Activated CD4-positive, alpha-beta T cell treated with anti-CD3 and anti-CD28 coated beads for 4 hours (primary cell): ENCODE measurements at places on chromosomes 12 and 14.

- DNase-seq: peak; percentile 72
Observed at GRCh38 chr14:22886500-22887259, 3.7 kb downstream of the REM2 start.

DNA sequence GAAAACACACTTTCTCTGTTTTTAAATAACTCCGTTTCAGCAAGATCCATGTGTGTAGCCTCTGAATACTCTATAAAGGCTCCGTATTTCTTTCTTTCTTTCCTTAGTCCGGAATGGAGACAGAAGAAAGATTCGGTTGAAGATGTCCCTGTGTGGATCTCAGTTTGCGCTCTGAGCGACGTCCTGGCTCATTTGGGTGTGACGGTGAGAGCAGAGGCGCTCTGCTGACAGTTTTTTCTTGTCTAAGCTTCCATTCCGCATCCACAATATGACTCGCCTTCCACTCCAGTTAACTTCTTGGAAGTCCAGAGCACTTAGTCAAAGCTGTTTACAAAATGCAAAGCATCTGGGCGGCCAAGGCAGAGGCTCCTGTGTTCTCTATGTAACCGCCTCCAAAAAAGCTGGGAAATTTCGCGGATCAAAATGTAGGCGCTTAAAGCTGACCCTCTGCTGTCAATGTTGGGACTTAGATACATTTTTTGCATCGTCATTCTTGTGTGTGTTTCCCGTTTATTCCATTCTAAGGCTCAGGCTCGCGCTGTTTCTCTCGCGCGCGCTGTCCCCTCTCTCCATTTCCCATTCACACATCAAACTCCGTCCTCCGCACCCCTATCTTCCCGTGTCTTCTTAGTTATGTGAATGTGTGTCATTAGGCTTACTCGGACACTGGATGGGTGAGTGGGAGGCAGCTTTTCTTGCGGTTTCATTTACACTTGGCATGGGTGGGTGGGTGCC is 880 bp upstream of the FLRT2 start:
- DNase-seq: no peak

GRCh38 chr14:96279564-96279963 is 23.6 kb downstream of the BDKRB1 start:
- DNase-seq: no peak

DNA sequence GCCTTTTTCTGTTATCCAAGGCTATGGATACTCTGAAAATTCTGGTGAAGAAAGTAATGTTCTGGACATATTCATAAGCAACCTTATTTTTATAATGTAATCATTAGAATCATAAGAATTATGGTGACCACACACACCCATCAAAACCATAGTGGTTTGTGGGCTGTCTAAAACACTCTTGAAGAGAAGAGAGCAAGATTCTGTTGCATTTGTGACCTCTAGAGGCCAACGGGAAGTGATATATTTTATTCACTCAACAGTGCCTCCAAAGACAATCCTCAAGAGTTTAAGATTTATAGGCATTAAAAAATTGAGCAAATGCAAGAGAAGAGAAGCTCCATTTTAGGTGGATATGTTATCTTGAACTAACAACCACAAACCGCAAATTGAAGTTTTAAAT is 68.5 kb upstream of the LGR5 start:
- DNase-seq: no peak

- DNase-seq: no peak
Observed at GRCh38 chr14:104830781-104831180, 29.9 kb downstream of the ZBTB42 start.

DNA sequence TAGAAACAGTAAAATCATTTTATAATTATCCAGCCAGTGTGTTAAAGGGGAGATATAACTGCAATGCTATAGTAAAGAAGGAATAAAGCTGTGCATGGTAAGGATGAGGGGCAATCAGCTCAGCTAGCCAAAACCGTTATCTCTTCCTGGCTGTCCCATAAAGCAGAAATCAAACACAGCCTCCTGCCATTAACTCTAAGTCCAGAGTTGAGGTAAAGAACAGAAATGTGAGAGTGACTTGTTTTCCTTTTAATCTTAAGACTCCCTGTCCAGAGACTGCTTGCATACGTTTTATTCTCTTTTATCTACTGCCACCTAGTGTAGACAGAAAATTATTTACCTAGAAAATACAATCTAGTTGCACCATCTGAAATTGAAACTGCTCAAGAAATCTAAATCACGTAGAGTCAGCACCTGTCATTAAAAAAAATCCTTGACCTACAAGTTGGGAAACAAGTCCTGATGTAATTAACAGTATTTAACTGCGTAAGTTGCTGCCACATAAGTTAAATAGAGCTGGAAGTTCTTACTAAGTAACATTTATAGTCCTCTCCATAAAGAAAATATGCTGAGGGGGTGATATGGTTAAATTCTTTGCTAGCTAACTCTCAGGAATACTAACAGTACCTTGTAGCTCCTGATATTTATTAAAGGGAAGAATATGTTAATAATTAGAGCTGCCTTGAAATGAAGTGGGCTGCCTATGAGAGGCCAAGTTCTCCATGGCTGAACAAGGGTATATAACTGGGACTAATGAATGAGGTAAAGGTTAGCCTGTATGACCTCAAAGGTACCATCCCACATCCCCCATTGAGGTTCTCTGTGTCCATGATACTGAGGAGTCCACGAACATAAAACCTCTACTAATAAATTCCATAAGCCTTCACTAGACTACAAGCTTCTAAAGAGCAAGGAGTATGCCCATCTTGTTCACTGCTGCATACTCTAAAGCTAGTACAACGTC is 62.7 kb downstream of the GALNT4 start:
- no peak for DNase-seq

GRCh38 chr12:120041386-120042231 is 52.6 kb downstream of the BICDL1 start:
- DNase-seq: peak; percentile 33

- no peak for DNase-seq
Observed at GRCh38 chr12:95995238-95996031, 709 bp downstream of the HAL start.

DNA sequence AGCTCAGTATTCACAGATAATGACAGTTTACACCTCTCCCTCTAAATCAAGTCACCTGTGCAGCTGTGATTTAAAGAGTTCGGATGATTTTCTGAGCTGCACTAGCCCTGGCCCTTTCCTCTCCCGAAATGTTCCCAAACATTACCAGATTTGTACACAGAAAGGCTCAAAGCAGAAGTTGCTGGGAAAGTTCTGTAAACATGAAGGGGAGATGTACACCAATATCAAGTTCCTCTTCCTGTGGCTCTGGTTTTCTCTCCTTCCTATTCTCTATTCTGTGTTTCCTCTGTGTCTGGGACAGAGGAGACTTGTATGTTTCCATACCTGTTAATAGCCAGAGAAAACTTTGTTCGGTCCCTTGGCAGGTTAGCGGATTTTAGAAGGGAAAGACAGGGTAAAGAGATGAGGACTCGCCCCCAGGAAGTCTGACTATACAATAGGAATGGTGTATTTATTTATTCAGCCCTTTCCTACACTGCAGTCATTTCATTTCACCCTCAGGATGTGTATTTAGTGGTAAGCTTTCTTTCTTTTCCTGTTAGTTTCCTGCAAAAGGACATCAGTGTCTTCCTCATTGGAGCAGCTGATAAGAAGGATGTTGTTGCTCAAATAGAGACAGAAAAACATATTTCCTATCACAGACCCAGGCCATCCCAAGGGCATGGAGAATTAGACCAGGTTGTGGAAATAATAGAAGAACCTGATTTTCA is 7.6 kb upstream of the NUMB start:
- no peak for DNase-seq

GRCh38 chr12:104506676-104507401 is 50.1 kb downstream of the CHST11 start:
- DNase-seq: no peak

DNA sequence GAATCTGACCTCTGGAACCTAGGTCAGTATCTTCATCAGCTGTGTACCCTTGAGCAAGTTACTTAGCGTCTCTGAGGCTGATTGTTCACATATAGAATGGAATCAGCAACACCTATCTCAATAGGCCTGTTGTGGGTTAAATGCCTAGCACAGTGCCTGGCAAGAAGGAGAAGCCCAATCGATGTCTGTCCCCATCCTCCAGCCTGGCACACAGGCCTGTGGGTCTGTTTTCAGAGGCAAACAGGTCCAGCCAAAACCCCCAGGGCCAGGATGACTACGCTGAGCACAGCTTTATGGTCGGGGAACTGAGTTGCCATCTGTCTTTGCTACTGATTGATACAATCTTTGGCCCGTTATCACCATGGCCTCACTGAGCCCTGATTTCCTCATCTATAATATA is 89.2 kb downstream of the NUAK1 start:
- DNase-seq: no peak

DNA sequence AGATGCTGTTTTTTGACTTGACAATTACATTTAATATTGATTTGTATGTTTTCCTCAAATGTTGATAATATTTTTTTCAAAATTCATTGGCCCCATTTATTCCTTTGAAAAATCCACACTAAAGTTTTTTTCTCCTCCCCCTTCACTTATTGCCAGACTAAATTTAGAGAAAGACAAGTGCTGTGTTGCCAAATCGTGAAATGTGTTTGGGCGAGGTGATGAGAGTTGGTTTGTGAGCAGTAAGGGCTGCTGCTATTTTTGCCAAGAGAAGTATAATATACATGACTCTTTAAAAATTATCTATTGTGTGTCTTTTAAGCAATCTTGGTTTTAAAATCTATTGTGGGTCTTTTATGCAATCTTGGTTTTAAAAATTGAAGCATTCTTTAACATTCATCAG is 188.9 kb downstream of the PPFIA2 start:
- no peak for DNase-seq

GRCh38 chr12:123657211-123657610 is 13.7 kb upstream of the TCTN2 start:
- DNase-seq: no peak
